ENCODE measurements at places on chromosomes 7 and 10.

- no peak for DNase-seq
These were observed 789.4 kb downstream of the TYW1 start for GRCh38 chr7:67786021-67786420.

DNA sequence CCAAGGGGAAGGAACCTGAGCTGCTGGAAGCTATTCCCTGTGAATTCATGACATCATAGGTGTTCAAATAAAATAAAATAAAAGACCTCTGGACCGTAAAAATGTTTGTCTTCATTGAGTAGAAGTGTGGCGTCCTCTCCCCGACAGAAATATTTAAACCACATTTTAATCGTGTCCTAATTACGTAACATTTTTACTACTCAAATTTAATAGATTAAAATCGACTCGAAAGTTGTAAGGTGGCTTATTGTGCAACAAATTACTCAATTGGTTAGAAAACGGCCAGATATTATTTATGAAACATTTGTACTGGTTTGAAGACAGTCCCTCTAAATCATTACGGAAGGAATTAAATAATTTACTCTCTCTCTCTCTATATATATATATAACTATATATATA lies 15.5 kb upstream of the NCAPG2 start:
- DNase-seq, result no peak

DNA sequence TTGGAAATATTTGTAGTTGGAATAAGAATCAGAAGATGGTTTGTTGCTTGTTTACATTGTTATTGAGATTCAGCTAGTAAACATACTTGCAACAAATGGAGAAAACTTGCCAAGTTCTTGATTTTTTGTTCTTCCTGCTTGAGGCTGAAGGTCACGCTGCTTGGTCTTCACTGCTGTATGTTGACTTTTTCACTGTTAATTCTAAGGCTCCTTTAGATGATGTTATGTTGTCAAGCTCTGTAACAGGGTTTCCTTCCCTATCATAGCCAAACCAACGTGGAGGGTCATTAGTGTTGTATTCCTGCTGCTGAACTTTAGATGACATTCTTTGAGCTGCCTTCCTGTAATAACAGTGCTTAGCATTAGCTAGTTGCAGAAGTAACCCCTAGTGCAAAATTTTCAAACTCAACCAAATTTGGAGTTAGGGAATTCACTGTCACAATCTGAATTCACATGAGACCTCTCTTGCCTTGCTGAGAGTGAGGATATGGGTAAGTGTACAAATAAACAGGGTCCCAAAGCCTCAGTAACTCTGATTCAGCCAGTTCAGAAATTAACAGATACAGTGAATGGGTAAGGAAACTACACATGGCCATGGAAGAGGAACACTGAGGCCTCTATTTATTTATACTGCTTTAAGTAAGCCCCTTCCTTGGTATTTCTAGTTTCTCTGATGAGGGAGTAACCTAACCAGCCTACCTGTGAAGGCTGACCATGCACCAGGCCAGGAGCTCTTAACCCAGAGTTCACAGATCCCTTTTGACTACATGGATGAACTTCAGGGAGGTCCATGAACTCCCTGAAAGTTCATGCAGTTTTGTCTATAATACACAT lies 64.6 kb downstream of the FAM185A start:
- DNase-seq, result no peak

GRCh38 chr7:2884161-2884560 lies 40.1 kb upstream of the GNA12 start:
- DNase-seq, result no peak

DNA sequence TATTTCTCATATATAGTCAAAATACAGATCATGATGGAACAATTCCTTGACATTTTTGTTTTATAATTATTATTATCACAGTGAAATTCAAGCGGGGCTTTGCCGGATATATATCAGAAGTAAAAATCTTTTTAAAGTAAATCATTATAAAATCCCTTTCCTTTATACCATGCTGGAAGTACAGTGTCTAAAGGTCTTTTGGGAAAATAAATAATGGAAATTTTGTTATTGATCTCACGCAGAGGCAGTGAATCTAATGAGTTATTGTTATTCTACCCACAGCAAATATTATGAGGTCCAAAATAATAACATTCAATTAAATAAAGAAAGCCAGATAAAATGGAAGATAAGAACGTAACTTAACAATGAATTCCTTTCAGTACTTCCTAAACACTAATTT lies 33.8 kb downstream of the GFRA1 start:
- DNase-seq, result no peak
